ENCODE measurements at places on chromosomes 6 and 20. TPM values are rescaled to one million over a fixed set of nuclear protein-coding genes. Genes with fewer than 3 reads are reported as not detected.

DZANK1 gene
- total RNA-seq: 4.2 TPM

PHACTR1 gene
- 40.7 TPM for total RNA-seq

FUT9 gene
- 97.0 TPM for total RNA-seq

HLA-A gene
- 46.6 TPM for total RNA-seq

GCNT2 gene
- total RNA-seq: 14.8 TPM

STMND1 gene
- total RNA-seq: not detected

AVP gene
- not detected for total RNA-seq

NNAT gene
- 251 TPM for total RNA-seq

GRCh38 chr6:11427723-11428245 lies 109.8 kb upstream of the TMEM170B start:
- DNase-seq: no peak

DNA sequence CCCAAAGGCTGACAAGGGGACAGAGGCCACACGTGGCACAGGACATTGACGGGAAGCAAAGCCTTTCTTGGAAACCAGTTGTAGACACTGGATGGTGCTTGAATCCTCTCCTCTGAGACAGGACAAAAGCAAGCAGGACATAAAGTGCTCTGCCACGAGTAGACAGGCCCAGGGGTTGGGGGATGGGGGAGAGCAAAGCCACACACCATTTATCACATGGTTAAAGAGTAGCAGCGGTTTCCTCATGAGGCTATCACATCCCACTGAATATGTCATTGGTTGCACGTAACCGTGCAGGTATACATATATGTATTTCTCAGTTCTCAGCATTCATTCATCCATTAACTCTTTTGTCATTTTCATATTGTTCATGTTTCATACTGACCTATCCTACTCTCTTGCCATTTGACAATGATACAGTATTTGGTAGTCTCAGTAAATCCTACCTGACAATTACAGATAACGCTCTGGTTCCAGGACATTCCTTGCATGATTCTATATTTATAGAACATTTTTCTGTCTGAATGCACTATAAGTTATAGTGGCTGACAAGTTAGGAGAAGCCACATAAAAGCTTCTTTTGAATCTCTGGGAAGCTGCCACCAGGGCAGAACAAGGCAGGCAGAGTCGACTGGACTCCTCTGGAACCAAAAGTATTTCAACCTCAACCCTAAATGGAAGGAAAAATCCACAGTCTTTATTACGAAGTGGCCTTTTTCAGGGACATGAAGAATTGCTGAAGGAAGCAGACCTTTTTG lies 23.5 kb downstream of the METTL24 start:
- no peak for DNase-seq

- DNase-seq: no peak
Observed at GRCh38 chr20:49986049-49986448, 3.3 kb downstream of the SNAI1 start.

GRCh38 chr6:20402342-20403069 lies 827 bp downstream of the E2F3 start:
- DNase-seq: peak; percentile 39

- no peak for DNase-seq
Observed at GRCh38 chr20:31708736-31709534, 13.7 kb downstream of the BCL2L1 start.

GRCh38 chr6:99297415-99297814 lies 52.1 kb downstream of the FAXC start:
- DNase-seq: no peak

- no peak for DNase-seq
Observed at GRCh38 chr20:64245746-64246595, 9.6 kb upstream of the PCMTD2 start.

- DNase-seq: no peak
Observed at GRCh38 chr6:169416249-169416648, 162.6 kb upstream of the THBS2 start.

- DNase-seq: no peak
Observed at GRCh38 chr6:131205481-131206244, 70.4 kb downstream of the AKAP7 start.

GRCh38 chr20:60490217-60491050 lies 532.2 kb downstream of the CDH26 start:
- no peak for DNase-seq

DNA sequence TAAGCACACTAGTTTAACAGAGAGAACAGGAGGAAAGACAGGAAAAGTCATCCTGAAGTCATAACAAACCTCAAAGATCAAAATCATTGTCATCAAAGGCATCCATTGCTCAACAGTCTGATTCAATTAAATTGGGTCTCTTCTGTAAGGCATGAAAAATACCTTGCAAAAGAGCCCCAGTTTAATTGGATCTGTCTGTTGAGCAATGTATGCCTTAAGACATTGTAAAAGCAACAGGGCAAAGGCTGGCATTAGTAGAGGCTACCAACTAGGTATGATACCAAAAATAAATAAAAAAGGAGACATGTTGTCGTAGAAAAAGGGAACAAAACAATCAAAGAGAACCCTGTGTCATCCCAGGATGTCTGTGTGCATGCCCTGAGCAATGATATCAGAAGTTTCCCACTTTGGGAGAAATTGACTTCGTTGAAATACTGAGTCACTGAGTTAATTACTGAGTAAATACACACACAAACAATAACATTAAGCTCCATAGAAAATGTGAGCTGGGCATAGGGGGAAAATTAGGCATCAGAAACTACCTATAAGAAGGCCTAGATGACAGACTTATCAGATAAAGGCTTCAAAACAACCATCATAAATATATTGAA lies 1013.8 kb upstream of the CITED2 start:
- DNase-seq: no peak

All from occipital lobe (tissue), 3 donors.